ENCODE measurements at places on chromosomes 6 and 20. TPM values are rescaled to one million over a fixed set of nuclear protein-coding genes. Genes with fewer than 3 reads are reported as not detected.

CAGE1 gene
- total RNA-seq, result not detected

ISM1 gene
- not detected for total RNA-seq

DNA sequence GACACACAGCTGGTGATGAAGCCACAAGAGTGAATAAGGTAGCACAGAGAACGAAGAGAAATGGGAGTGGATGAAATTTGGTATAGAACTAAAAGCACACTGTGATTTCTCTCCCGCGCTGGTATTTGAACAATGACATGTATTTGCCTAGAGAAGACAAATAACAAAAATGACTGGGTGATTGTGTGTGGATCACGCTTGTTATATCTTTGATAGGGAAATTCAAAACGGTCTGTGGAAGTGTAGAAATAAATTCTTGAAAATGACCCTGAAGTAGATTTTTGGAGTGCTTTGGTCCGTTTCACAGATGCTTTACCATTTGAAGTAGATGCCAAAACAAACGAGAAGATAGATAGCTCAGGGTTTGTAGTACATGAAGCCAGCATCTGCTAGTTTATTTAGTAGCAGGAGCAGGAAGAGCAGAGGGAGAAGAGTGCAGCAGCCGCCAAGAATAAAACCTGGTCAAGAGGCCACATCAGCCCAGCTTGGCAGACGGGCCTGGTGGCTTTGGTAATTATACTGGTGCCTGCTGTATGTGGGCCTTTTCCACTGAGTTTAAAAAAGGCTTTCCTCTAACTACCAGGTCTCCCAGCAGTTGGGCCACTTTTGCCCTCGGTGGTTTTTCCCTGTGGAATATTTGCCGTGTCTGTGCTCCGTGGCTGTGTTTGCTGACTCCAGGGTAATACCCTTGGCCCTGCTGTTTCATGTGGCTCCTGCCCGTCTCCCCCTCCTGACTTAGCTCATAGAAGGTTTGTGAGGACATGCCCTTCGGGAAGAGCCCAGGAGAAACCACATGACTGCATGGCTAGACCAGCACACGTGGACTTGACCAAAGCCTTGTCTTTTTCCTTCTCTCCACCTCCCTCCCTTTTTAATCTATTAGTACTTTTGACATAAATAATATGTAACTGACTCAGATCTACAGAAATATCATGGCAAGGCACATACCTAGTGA is 294.0 kb downstream of the SOX4 start:
- peak; percentile 44 for DNase-seq

DNA sequence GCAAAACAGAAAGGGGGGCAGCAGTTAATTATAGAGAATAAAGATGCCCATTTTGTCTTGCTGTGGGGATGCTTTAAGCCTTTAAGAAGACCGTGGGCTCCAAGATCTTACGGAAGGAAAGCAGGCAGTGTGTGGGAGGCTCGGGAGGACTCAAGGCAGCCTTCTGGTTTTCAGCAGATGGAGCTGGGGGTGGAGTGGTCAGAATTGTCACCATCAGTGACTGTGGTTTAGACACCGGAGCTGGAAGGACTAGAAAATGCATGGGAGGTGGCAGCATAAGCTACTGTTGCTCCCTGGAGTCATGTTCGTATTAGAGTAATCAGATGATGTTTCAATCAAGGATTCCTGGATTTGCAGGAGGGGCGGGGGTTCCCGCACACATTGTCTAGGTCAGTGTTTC is 3.7 kb downstream of the PHACTR1 start:
- peak; percentile 18 for DNase-seq

TCEA2 gene
- total RNA-seq, result 21.6 TPM

- no peak for DNase-seq
Observed at GRCh38 chr6:153013438-153013837, 10.9 kb upstream of the MTRF1L start.

DNA sequence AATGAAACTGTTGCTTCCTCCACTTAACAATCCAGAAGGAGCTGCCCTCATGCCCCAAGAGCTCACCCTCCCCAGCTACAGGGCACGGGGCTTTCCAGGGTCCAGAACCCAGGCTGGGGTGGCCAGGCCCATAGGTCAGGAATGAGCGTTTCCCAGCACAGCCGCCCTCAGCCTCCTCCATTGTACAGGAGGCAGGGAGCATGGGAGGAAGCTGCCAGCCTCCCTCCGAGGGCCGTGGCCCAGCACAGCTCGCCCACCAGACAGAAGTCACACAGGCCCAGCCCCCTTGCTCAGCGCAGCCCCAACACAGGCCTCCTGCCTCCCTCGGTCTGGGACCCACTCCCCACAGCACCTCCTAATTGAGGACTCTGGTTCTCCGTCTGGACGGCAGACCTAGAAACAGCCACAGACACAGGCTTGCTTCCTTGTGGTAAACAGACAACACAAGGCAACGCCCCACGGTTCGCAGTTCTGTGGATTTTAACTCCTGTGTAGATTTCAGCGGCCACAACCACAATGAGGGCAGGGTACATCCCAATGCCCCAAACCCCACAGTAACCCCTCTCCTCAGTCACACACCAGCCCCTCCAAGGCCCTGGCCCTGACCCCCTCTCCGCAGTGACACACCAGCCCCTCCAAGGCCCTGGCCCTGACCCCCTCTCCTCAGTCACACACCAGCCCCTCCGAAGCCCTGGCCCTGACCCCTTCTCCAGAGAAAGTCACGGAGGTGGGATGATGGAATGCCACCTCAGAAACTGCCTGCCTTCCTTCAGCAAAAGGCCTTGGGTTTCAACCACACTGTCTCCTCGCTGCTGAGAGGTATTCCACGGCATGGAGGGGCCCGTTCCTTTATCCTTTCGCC is 173.5 kb downstream of the DLL1 start:
- no peak for DNase-seq

MAS1 gene
- total RNA-seq, result under 0.01 TPM

- DNase-seq, result peak; percentile 61
Observed at GRCh38 chr20:23244156-23244915, 106.3 kb upstream of the NXT1 start.

DNA sequence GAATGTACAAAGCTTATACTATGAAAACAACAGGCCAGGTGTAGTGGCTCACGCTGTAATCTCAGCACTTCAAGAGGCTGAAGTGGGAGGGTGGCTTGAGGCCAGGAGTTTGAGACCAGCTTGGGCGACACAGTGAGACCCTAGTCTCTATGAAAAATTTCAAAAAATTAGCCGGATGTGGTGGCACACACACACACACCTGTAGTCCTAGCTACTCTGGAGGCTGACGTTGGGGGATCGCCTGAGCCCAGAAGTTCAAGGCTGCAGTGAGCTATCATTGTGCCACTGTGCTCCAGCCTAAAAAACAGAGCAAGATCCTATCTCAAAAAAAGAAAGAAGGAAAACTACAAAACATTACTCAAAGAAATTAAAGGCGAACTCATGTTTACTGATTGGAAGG is 7.3 kb upstream of the ASF1A start:
- DNase-seq, result no peak

DNA sequence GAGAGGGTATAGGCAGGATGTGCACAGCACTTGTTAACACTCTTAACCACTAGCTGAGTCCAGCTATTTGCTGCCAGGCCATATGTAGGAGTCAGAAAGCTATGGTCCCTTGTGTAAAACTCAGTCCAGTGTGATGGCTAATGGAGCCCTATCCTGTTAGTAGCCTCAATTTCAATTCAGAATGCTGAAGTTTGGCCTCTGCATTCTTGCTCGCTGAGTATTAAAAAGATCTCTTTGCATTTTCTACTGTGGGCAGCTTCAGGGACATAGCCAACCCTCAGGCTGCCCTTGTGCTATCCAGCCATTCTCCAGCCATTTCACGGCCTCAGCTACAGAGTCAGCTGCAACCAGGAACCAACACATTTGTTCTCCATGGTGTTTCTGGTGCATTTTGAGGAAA is 92.5 kb downstream of the SPTLC3 start:
- peak; percentile 18 for DNase-seq

LGSN gene
- total RNA-seq, result not detected

DNA sequence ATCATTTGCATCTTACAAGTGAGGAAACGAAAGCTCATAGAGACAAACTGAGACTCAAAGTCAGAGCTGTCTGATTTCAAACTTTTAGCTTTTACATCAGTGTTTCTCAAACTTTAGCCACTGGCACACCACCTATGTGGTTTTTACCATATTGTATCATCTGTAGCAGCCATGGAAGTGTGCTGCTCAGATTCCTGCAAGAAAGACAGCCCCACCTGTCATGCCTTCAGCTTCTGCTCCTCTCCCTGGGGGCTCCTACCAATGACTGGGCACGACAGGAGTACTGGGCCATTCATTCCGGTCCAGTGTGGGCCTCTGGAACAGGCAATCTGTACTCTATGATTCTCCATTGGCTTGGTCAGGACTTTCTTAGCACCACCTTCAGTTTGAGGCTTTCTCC is 87.0 kb downstream of the BCAS1 start:
- DNase-seq, result no peak

DNA sequence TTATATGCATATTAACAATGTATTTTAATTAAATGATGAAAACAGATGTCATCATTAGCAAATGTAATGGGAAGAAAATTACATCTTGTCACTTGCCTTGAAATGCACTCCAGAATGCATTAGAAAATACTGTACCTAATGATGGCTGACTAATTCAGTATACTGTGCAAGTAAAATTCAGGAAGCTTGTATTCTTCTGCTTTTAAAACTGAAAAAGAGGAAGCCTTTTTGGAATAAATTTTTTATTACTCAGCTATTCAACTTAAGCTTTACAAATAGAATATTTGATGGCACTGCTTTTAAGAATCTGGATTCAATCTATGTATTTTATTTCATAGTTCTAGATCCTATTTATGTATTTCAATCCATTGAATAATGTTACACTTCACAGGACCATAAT is 195.5 kb downstream of the RIMS1 start:
- DNase-seq, result no peak

DNA sequence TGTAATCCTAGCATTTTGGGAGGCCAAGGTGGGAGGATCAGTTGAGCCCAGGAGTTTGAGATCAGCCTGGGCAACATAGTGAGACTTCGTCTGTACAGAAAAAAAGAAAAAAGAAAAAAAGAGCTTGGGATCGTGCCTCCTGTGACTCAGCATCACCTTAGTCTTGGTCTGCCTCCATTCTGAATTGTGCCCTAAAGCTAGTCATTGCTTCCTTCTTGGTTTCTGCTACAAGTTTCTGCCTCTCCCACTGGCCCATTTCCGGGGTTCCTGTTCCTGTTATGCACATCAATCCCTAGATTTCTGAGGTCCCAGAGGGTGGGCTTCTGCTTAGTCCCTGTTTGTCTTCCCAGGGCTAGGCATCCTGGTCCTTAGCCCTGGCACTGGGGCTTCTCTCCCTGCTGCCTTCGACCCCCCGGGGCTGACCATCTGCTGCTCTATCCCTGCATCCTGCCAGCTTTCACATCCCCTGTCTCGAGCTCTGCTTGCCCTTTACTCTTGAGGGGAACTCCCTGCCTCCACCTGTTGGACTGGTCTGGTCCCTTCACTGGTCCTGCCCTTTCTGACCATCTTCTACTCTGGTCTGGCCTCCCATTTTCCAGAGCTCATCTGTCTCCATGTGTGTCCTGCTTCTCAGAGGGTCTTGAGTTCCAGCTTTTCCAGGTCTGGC is 77.5 kb upstream of the ESR1 start:
- no peak for DNase-seq

MEI4 gene
- total RNA-seq, result not detected

GRCh38 chr20:10631126-10631525 is 42.7 kb downstream of the JAG1 start:
- DNase-seq, result no peak

- DNase-seq, result no peak
Observed at GRCh38 chr6:53322188-53323029, 26.3 kb downstream of the ELOVL5 start.

VNN1 gene
- 2.7 TPM for total RNA-seq

EYA2 gene
- total RNA-seq, result not detected

KCNK15 gene
- not detected for total RNA-seq

GRCh38 chr20:7348253-7348652 is 580.8 kb downstream of the BMP2 start:
- DNase-seq, result no peak

DNA sequence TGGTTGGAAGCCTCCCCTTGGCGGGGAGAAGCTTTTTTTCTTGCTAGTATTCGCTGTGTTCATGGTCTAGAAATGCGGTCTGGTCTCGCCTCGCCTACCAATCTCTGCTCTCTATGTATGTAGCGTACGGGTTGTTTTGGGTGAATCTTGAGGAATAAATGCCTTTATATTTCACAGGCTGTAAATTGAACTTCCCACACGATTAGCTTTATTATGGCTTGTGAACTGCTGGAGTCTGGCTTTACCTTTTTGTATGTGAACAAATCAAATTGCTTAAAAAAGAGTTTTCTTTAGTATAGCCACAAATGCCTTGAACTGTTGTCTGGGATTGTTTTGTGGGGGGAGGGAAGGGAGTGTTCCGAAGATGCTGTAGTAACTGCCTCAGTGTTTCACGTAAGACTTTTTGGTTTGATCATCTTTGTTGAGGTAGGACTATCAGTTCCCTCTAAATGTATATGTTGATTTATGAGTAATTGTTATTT is 2.2 kb downstream of the INSM1 start:
- no peak for DNase-seq

- no peak for DNase-seq
Observed at GRCh38 chr6:121764493-121764892, 329.0 kb downstream of the GJA1 start.

GRCh38 chr6:52726741-52727535 is 36.3 kb downstream of the GSTA2 start:
- no peak for DNase-seq

GRCh38 chr6:34020807-34021553 is 124.9 kb downstream of the GRM4 start:
- DNase-seq, result no peak

GRCh38 chr6:125013938-125014660 is 51.9 kb downstream of the RNF217 start:
- peak; percentile 31 for DNase-seq

DNA sequence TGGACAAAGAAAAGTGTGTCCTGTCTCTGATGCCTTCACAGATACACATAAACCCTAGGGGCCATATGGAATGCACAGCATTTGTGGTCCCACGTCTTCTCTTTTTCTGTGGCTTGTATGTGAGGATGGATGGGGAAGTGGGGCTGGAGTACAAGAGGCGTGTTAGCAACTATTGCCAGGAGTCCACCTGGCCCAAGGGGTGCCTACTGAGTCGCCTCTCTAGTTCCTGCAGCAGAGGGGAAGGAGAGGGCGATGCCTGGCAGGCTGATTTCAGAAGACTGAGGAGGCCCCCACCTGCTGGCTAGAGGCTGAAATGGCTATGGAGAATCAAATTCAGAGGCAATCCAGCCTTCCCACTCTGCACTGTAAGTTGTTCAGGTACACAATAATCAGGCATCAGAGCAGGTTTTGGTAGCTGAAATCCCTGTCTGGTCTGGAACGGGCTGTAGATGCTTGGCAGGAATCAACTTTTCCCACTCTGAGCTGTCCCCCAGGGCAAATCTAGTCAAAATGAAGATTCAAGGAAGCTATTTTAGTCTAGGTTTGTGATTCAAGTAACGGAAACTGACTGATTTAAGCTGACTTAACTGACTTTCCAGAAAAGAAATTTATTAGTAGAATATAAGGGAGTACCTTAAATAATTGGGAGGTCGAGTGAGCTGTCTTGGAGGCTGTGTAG is 14.9 kb upstream of the PPARD start:
- DNase-seq, result peak; percentile 58

GRCh38 chr6:88548891-88549505 is 382.9 kb upstream of the CNR1 start:
- DNase-seq, result no peak

EYA4 gene
- 18.5 TPM for total RNA-seq

COL21A1 gene
- total RNA-seq, result 3.3 TPM

GRCh38 chr6:134948142-134948541 is 1.8 kb downstream of the ALDH8A1 start:
- no peak for DNase-seq
